ENCODE measurements at places on chromosomes 5 and 9. TPM values are rescaled to one million over a fixed set of nuclear protein-coding genes. Genes with fewer than 3 reads are reported as not detected.

GRCh38 chr9:92890761-92891160 is 12.9 kb upstream of the ZNF484 start:
- no peak for DNase-seq
- no peaks in the 10 kb centered on the region for H3K27me3 ChIP-seq
- H3K36me3 ChIP-seq = no peaks in the 10 kb centered on the region
- no peak overlapping the region for H3K27ac ChIP-seq

- H3K4me3 ChIP-seq = no peak overlapping the region
- no peak for DNase-seq
- no peaks in the 10 kb centered on the region for H3K27me3 ChIP-seq
- H3K4me1 ChIP-seq = peaks cover 8% of the 10 kb centered on the region
These were observed 20.6 kb downstream of the SLC38A9 start for GRCh38 chr5:55691265-55692105.

GRCh38 chr9:89376741-89377351 is 58.5 kb downstream of the SECISBP2 start:
- DNase-seq = no peak
- peaks cover 32% of the 10 kb centered on the region for H3K36me3 ChIP-seq
- H3K4me1 ChIP-seq = no peaks in the 10 kb centered on the region
- no peaks in the 10 kb centered on the region for H3K27me3 ChIP-seq
- H3K27ac ChIP-seq = no peak overlapping the region

Gene HSPB3
- not detected for total RNA-seq

Gene SLC25A2
- total RNA-seq = 0.71 TPM

Gene OMD
- 4.1 TPM for total RNA-seq

GRCh38 chr5:113123618-113124017 is 147.0 kb downstream of the DCP2 start:
- no peak overlapping the region for H3K27ac ChIP-seq
- H3K4me3 ChIP-seq = no peak overlapping the region

GRCh38 chr9:123868002-123868401 is 61.9 kb downstream of the DENND1A start:
- H3K27me3 ChIP-seq = no peaks in the 10 kb centered on the region
- peak overlapping the region; percentile 19 for H3K27ac ChIP-seq
- no peak overlapping the region for H3K4me3 ChIP-seq
- no peaks in the 10 kb centered on the region for H3K36me3 ChIP-seq

Gene FBP2
- not detected for total RNA-seq

GRCh38 chr9:124470726-124471125 is 20.5 kb downstream of the ADGRD2 start:
- peaks cover 16% of the 10 kb centered on the region for H3K27me3 ChIP-seq
- no peaks in the 10 kb centered on the region for H3K4me1 ChIP-seq
- H3K36me3 ChIP-seq = no peaks in the 10 kb centered on the region
- no peak overlapping the region for H3K4me3 ChIP-seq
- H3K27ac ChIP-seq = no peak overlapping the region

Gene AHRR
- total RNA-seq = 8.4 TPM

Gene TAL2
- total RNA-seq = not detected

DNA sequence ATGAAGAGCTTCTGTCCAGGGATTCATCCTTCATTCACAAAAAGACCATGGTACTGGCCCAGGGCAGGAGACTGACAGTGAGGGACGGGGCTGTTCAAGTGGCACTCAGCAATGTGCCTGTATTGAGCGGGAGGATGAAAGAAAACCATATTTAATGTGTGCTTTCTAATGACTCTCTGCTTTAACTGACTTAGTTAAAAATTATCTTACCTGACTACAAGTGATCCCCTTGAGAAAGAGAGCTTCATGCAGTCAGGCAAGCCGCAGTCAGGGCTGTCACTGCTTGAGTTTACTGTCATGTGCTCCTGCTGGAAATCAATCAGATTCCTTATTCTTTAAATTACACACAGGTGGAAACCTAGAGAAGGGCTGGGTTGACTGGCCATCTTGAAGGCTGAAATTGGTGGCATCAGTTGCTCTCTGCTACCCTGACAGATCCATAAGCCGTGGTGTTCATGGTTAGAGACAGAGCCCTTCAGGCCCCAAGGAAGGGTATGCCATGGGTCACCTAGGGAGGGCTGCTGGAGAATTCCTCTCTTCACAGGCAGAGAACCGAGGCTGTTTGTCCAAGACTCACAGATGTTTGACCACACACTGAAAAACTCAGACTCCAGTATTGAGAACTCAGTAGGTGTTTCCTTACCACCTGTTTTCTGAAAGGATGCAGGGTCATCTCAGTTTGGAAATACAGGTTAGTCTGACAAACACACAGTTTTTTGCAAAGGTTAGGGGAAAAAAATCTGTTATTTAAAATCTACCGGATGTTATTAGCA is 70.9 kb downstream of the TRIO start:
- no peaks in the 10 kb centered on the region for H3K36me3 ChIP-seq
- H3K27ac ChIP-seq = peak overlapping the region; percentile 51
- H3K4me1 ChIP-seq = peaks cover 86% of the 10 kb centered on the region
- no peaks in the 10 kb centered on the region for H3K27me3 ChIP-seq
- DNase-seq = no peak

DNA sequence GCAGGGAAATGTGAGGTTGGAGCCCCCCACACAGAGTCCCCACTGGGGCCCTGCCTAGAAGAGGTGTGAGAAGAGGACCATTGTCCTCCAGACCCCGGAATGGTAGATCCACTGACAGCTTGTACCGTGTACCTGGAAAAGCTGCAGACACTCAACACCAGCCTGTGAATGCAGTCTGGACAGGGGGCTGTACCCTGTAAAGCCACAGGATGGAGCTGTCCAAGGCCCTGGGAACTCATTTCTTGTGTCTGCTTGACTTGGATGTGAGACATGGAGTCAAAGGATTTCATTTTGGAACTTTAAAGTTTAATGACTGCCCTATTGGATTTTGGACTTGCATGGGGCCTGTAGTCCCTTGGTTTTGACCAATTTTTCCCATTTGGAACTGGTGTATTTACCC is 535.0 kb upstream of the MEF2C start:
- no peaks in the 10 kb centered on the region for H3K27me3 ChIP-seq
- no peaks in the 10 kb centered on the region for H3K4me1 ChIP-seq
- H3K27ac ChIP-seq = no peak overlapping the region
- DNase-seq = peak; percentile 16

GRCh38 chr9:18233776-18234445 is 240.0 kb upstream of the ADAMTSL1 start:
- H3K27ac ChIP-seq = no peak overlapping the region
- H3K27me3 ChIP-seq = no peaks in the 10 kb centered on the region
- no peaks in the 10 kb centered on the region for H3K36me3 ChIP-seq
- DNase-seq = no peak
- no peak overlapping the region for H3K4me3 ChIP-seq
- H3K4me1 ChIP-seq = no peaks in the 10 kb centered on the region

Gene MYO10
- total RNA-seq = 51.5 TPM

DNA sequence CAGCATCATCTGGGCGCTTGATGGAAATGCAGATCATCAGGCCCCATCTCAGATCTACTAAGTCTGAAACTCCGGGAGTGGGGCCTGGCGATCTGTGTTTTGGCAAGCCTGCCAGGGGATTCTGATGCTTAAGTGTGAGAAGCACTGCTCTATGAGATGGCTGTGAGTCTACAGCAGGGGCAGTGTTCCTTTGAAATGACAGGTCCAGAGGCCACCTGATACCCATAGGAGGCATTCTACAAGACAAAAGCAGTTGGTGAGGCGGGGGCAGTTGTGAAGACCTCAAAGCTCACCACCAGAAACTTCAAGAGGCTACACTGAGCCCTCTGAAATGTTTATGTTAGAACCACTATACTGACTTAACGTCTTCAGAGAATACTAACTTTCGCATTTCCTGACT is 86.9 kb upstream of the SPATA31D4 start:
- DNase-seq = no peak
- no peak overlapping the region for H3K4me3 ChIP-seq
- no peaks in the 10 kb centered on the region for H3K36me3 ChIP-seq
- H3K27me3 ChIP-seq = no peaks in the 10 kb centered on the region

Gene PIP5KL1
- total RNA-seq = 11.5 TPM

Gene ABLIM3
- 26.7 TPM for total RNA-seq

- H3K27me3 ChIP-seq = no peaks in the 10 kb centered on the region
- peak overlapping the region; percentile 100 for H3K27ac ChIP-seq
- H3K4me1 ChIP-seq = peaks cover 35% of the 10 kb centered on the region
- H3K36me3 ChIP-seq = no peaks in the 10 kb centered on the region
- peak overlapping the region; percentile 98 for H3K4me3 ChIP-seq
- peak; percentile 91 for DNase-seq
These were observed 744 bp upstream of the PPP2CA start for GRCh38 chr5:134226441-134227192.

Gene CDX1
- total RNA-seq = not detected

- no peaks in the 10 kb centered on the region for H3K27me3 ChIP-seq
- DNase-seq = no peak
- H3K36me3 ChIP-seq = no peaks in the 10 kb centered on the region
- no peaks in the 10 kb centered on the region for H3K4me1 ChIP-seq
These were observed 114.6 kb downstream of the FSTL4 start for GRCh38 chr5:133497608-133498348.

DNA sequence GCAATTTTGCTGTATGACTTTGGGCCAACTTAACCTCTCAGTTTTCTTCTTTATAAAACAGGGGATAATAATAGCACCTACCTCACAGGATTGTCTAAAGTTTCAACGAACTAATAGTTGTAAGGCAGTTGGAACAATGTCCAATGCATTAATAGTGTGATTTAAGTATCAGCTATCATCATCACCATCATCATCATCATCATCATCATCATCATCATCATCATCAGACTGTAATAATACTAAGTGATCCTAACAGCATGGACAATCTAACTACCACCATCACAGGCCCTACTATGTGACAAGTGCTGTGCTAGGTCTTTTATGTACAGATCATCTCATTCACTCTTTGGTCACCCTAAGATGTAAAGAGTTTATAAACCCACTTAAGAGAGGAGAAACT is 196.0 kb downstream of the MAPKAP1 start:
- no peak for DNase-seq
- no peak overlapping the region for H3K4me3 ChIP-seq
- peaks cover 11% of the 10 kb centered on the region for H3K4me1 ChIP-seq
- no peaks in the 10 kb centered on the region for H3K27me3 ChIP-seq
- H3K36me3 ChIP-seq = peaks cover 3% of the 10 kb centered on the region
- H3K27ac ChIP-seq = no peak overlapping the region

Measured in lower lobe of right lung (tissue), 2 donors.